Prostate gland (tissue), 2 donors: ENCODE measurements at places on chromosomes 1 and 21.

GRCh38 chr1:101798417-101798816, 198.3 kb downstream of the OLFM3 start:
- no peak for DNase-seq

- DNase-seq, result no peak
Observed at GRCh38 chr1:173355281-173356031, 121.7 kb upstream of the PRDX6 start.

DNA sequence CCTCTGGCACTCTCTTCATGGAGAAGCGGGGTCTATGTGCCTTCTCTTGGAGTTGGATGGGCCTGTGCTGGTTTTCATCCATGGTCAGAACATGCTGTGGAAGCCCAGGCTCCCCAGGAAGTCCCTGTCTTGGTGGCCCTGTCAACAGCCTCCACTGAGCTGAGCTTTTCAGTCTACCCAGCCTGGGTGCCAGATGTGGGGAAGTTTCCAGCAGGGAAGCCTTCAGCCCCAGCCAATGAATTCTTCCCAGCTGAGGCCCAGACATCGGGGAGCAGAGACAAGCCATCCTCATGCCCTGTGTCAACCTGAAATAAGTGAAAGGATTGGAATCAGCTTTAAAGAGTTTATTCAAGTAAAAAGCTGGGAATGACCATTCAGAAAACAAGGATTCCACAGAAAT, 75.1 kb upstream of the PGBD5 start:
- DNase-seq, result no peak

DNA sequence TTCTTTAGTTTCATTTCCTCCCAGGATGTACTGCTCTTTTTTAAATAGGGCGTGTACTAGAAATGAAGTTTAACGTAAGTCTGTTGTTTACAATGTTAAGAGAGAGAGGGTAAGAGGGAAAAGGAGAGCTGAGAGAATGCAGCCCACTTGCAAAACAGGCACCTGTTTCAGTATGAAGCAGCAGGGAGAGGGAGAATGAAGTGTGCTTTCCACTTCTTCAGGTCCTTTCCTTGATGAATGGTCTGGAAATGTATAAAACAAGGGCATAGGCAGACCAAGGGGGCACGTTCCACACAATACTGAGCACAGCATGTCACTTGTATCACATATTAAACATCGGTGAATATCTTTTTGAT, 2.0 kb downstream of the KCNA3 start:
- no peak for DNase-seq

DNA sequence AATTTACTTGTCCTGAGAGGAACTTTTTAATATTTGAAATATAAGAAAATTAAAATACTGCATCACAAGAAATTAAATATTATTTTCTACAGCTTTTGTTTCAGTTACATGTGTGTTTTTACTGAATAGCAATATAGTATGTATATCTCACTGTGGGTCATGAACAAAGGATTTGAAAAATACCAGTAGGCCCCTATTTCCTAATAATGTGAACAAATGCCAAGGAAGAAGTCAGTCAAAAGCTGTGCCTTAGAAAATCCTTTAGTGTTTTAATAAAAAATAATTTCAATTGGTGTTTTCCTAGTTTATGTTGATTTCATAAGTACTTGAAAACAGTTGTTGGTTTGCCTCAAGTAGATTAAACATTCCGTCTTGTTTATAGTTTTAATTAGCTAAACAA, 46.7 kb downstream of the SMYD3 start:
- DNase-seq, result no peak

- no peak for DNase-seq
Observed at GRCh38 chr1:38052750-38053415, 6.3 kb upstream of the POU3F1 start.

- no peak for DNase-seq
Observed at GRCh38 chr1:43038232-43038935, 79.7 kb upstream of the SLC2A1 start.

- DNase-seq, result no peak
Observed at GRCh38 chr1:29756498-29756897, 520.2 kb downstream of the PTPRU start.

DNA sequence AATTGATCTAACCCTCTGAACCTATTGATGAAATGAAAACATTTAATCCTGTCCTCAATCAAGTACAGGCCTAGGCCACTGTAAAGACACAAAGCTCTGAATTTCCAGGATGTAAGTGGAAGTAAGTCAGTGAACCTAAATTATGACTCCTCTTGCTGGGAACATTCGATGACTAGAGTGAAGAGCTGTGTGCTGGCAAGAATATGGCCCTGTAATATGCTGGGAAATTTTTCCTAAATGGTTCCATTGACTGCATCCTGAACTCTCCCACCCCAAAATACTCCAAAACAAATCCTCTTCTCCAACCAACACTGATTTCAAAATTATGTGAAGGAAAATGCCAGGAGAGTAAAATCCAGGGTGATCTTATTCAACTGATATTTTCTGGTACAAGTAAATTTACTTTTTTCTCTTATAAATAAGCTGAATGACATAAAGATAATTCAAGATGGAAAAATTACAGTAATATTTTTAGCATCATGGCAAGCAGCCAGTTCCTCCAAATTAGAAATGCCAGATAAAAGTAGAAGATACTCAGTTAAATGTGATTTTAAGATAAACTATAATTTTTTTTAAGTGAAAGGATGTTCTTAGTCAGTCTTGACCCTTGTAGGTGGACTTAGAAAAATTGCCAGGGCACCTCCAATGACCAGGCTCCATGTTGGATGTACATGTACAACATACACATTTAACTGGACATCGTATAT, 269.4 kb downstream of the PTGER3 start:
- DNase-seq, result no peak

DNA sequence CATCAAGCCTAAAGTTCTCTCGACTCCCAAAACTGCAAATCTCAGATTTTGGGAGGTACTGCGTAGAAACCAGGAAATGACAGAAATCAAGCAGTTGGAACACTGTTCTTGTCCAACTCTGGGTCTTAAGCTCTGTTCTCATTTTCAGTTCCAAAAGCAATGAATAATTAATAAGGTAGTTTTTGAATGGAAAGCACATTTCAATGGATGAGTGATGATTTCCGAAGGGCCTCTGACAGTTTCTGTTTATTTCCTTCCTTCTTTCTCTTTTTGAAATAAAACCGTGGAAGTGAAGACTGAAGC, 20.9 kb upstream of the TARBP1 start:
- no peak for DNase-seq

DNA sequence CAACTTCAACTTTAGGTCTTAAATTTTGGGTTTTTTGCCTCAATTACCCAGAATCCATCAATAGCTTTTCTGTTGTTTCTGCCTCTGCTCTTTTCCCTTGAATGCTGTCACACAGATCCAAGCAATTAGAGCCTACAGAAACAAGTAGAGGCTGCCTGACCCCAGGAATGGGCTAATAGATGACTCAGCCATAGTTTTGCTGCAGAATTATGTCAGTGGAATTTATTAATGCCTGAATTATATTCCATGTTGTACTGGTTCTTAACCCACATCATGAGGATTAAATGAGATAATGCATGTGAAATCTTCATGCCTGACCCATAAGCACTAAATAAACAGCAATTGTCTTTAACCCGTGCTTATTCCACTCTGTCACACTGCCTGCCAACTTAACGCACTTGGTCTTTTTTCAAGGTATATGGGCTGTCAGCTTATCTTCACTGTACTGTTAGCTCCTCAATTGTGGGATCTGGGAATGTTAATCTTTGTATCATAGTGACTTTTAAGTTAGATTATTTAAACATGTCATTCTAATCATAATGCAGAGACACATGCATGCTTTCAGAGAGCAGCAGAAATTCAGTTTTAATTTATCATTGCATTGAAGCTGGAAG, 213.3 kb downstream of the ROR1 start:
- no peak for DNase-seq

DNA sequence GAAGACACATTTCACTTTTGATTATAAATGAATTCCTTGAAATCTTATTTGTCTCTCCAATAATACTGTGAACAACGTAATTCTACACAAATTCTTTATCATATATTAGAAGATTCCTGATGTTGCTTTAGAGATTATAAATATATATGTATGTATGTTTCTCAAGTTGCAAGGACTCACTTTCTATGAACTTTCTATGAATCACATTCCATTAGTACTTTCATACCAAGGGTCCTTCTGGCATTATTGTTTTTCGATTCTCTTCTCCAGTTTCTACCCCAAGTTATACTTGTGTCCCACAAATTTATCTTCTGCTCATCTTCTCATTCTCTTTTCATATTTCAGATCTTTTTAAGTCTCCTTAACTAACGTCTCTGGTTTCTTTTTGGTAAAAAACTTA, 55.9 kb downstream of the ZNHIT6 start:
- no peak for DNase-seq

DNA sequence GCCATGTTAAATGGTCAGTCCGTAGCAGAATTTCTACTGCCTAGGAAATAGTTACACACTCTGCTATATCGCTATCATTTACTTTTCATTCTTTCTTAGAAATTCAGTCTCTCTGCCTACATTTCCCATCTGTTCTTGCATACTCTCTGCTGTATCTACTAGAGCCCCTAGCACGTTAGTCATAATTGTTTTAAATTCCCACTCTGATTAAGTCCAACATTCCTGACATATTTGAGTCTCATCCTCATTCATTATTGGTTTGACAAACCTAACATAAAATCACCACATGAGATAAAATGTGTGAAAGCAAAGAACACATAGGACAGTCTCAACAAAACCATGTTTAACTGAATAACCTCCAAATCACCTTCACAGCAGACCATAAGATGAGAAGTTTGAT, 513.6 kb downstream of the PLPP3 start:
- no peak for DNase-seq

DNA sequence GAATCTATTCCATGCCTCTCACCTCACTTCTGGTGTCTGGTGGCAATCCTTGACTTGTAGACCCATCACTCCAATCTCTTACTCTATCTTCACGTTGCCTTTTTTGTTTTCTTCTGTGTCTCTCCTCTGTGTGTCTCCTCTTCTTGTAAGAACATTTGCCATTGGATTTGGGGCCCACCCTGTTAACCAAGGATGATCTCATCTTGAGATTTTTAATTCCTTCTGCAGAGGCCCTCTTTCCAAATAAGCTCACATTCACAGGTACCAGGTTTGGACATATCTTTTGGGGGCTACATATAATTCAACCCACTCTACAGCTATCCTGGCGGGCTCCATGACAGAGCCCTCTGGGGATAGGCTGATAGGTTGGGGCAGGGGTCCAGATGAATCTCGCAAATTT, 55.8 kb downstream of the UBE2T start:
- DNase-seq, result no peak

DNA sequence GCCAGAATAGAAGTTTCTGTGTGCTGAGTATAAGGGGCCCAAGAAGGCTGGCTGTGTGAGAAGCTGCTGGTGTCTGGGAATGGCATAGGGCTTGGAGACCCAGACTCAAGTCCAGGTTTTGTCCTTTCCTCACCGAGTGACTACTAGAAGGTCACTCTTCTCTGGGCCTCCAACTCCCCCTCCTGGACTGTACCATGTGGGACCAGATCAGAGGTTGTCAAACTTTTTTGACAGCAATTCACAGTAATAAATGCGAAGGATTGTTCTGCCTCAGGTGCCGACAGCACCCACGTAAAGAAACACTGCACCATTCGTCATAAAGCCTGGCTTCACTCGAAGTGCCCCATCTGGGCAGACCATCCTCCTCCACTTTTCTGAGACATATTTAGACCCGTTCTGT, 29.0 kb downstream of the PKP1 start:
- no peak for DNase-seq

DNA sequence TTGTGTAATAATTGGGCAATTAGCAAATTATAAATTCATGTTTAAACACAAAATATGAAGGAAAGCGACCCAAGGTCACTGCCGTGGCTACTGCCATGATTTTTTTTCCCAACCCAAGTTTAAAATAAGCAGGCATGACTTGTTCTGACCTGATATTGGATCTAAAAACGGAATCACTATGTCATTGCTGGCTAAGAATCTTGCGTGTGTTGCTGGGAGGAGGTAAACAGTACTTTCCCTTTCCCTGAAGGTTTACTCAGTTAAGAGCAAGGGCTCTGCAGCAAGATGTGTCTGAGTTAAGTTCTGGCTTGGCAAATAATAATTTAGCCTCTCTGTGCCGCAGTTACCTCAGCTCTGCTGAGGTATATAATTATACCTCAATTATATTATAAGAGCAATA, 125.7 kb upstream of the L1TD1 start:
- DNase-seq, result no peak
